ENCODE measurements at places on chromosomes 2 and 18. TPM values are rescaled to one million over a fixed set of nuclear protein-coding genes. Genes with fewer than 3 reads are reported as not detected.

Gene NR4A2
- total RNA-seq = 1.5 TPM

GRCh38 chr2:82539280-82539621, 1919.8 kb downstream of the SUCLG1 start:
- no peak for DNase-seq
- no peaks in the 10 kb centered on the region for H3K36me3 ChIP-seq
- no peaks in the 10 kb centered on the region for H3K4me1 ChIP-seq
- no peak overlapping the region for H3K4me3 ChIP-seq

Gene C18orf54
- 23.2 TPM for total RNA-seq

GRCh38 chr2:203870481-203870880, 2.9 kb downstream of the CTLA4 start:
- H3K27me3 ChIP-seq = no peaks in the 10 kb centered on the region
- no peaks in the 10 kb centered on the region for H3K36me3 ChIP-seq
- no peaks in the 10 kb centered on the region for H3K4me1 ChIP-seq
- no peak overlapping the region for H3K4me3 ChIP-seq
- H3K27ac ChIP-seq = no peak overlapping the region
- no peak for DNase-seq

Gene QPCT
- not detected for total RNA-seq

DNA sequence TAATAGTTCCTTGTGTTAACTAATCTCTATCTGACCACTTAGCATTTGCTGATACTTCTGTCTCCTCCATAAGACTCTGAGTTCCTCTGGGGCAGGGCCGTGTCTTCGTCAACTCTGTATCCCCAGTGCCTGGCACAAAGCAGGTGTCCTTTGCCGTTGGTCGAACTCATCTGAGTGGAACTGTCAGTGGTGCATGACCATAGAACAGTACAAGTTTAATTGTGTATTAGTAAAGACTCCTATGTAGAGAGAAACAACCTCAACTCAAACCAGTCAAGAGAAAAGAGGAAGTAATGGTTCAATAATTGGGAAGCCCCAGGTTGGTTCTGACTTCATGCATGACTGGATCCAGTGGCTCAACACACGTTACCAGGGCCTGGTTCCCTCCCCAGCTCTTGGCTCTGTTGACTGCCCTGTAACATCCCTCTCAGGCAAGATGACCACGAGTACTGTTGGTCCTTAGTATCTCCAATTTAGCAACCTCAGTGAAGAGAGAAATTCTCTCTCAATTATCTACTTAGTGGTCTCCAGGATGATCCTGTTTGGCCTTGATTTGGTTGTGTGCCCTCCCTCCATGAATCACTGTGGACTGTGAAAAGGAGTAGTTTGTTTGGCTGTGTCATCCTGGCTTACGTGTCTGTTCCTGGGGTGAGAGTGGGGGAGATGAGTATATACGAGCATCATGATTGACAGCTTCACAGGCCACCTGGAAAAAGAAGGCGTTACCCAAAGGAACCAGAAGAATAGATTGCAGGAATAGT, 58.5 kb upstream of the MSH6 start:
- H3K4me3 ChIP-seq = no peak overlapping the region
- DNase-seq = no peak
- H3K27me3 ChIP-seq = no peaks in the 10 kb centered on the region
- no peak overlapping the region for H3K27ac ChIP-seq
- no peaks in the 10 kb centered on the region for H3K4me1 ChIP-seq

Gene EFR3B
- total RNA-seq = 7.2 TPM

- no peaks in the 10 kb centered on the region for H3K27me3 ChIP-seq
- no peak for DNase-seq
- H3K4me3 ChIP-seq = no peak overlapping the region
- peaks cover 3% of the 10 kb centered on the region for H3K4me1 ChIP-seq
- no peak overlapping the region for H3K27ac ChIP-seq
Observed at GRCh38 chr2:1970341-1970740, 226.0 kb upstream of the PXDN start.

DNA sequence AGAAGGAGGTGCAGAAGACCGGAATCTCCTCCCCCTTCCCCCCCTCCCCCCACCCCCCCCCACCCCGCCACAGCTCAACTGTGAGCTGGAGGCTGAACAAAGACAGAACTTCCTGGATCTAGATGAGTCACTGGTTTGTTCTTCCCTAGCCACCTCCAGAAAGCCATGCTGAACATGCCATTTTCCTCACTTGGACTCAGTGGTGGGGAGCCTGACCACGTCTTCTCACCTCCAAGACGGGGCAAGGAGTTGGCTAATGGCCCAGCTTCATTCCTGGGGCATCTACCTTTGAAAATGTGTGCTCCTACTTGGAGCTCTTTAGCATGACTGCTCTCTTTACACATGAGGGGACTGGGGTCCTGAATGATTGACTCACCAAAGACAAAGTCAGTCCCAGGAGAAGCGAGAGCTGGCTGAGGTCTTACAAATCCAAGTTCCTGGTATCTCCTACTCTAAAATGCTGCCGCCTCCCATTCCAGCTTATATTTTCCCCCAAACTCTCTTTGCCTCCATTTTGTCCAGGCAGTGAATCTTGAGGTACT, 22.6 kb upstream of the FZD5 start:
- H3K4me3 ChIP-seq = no peak overlapping the region
- no peaks in the 10 kb centered on the region for H3K27me3 ChIP-seq
- no peaks in the 10 kb centered on the region for H3K36me3 ChIP-seq
- DNase-seq = peak; percentile 72

Gene NXPH2
- 1.3 TPM for total RNA-seq

Gene DCDC2C
- total RNA-seq = not detected

DNA sequence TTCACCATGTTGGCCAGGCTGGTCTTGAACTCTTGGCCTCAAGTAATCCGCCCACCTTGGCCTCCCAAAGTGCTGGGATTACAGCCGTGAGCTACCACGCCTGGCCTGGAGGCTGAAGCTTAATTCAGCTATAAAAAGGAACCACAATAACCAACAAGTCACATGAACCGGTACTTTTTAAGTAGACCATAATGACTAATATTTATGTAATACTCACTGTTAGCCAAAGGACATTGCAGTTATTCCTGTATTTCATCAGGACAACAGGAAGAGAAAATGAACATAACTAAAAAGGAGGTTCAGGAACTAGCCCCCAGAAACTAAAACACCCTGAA, 49.0 kb upstream of the TMEM87B start:
- no peaks in the 10 kb centered on the region for H3K27me3 ChIP-seq
- H3K4me3 ChIP-seq = no peak overlapping the region
- no peak for DNase-seq

Data from H9 (cell line).